ENCODE measurements at places on chromosomes 5 and 9.

- DNase-seq = no peak
Measured at GRCh38 chr9:28542928-28543327, 969.6 kb upstream of the C9orf72 start.

DNA sequence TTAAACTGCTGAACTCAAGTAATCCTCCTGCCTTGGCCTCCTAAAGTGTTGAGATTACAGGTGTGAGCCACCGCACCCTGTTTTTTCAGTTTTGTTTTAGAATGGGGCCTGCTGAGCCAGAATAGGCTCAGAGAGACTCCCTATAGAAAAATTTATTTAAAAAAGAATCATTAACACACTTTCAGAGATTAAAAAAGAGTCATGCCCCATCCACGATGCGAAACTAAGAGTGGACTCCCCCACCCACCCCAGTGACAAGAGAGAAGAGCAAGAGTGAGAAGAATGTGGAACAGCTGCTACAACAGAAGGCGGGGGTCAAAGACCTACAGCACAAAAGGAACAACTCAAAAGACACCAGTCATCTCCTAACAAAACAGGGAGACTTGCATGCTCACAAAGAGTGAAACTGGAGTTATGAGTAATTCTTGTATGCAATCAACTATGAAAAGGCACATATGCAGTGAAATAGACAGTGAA, 47.2 kb downstream of the GLDC start:
- no peak for DNase-seq

GRCh38 chr5:81633891-81634290, 117.0 kb downstream of the SSBP2 start:
- DNase-seq = no peak

DNA sequence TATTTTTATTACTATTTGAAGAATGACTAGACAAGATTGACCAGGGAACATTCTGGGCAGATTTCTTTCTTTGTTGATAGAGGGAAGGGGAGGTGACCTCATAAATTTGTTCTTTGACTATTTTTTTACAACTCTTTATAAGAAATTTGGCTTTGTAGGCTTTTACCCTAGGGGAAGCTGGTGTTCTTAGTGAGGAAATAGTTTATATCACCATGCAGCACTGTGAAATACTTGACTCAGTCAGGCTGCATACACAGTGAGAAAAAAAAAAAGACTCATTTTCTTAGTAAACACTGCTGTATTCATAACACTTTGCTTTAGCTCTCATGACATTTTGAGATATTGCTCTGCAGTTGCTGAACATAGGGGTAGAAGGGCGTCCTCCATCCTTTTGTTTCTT, 336.6 kb upstream of the PIK3R1 start:
- DNase-seq = no peak

GRCh38 chr9:102922526-102922925, 72.6 kb upstream of the CYLC2 start:
- no peak for DNase-seq

GRCh38 chr5:94928891-94929290, 310.4 kb downstream of the SLF1 start:
- DNase-seq = no peak

GRCh38 chr9:76203373-76203772, 190.9 kb downstream of the RFK start:
- DNase-seq = peak; percentile 20

GRCh38 chr9:81686614-81687520, 2.5 kb downstream of the TLE1 start:
- DNase-seq = peak; percentile 66

DNA sequence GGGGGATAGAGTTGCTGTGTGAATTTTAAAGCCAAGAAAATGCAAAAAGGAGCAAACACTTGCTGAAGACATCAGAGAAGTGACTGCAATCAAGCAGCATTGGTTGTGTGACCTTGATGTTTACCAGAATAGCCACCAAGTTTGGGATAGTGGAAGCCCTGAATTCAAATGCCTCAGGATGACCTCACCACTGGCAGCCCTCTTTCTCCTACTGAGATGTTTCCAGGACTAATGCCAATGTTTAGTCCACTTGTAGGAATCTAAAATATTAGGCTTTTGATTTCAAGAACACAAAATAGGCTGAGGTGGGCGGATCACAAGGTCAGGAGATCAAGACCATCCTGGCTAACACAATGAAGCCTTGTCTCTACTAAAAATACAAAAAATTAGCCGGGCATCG, 112.2 kb upstream of the NUDT12 start:
- DNase-seq = no peak

GRCh38 chr9:68644831-68645230, 60.2 kb upstream of the PIP5K1B start:
- peak; percentile 47 for DNase-seq

DNA sequence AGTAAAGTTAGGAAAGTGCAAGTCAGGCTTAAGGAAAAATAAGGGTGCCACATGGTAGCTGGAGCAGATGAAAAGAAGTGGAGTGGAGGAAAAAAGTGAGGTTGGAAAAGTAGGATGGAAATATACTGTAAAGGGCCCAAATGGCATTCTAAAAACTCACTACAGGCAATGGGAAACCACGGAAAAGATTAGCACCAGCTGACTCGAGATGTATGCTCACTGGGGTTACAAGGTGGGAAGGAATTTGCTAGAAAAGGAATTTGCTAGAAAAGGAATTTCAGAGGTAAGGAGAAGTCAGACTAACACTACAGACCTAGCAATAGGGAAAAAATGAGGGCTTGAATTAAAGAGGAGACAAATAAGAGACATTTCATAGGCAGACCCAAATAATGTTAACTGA, 3.6 kb downstream of the PSMD5 start:
- no peak for DNase-seq

DNA sequence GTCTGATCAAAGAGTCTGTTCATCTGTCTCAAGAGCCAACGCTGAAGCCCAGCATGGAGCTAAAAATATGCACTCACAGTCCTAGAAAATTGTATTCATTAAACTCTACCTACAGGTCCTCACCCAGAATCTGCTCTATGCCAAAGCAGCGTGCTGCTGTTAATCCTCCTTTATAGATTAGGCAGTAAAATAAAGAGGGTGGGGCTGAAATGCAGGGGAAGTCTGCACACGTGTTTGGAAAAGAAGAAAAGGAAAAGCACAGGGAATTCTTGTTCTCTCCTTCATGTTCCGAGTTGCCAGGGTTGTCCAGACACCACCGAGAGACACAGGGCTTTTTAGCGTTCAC, 121.4 kb upstream of the TMEM161B start:
- DNase-seq = no peak

GRCh38 chr9:108002371-108002956, 512.9 kb upstream of the KLF4 start:
- DNase-seq = peak; percentile 79

- no peak for DNase-seq
Measured at GRCh38 chr5:79962575-79963222, 28.4 kb downstream of the MTX3 start.

DNA sequence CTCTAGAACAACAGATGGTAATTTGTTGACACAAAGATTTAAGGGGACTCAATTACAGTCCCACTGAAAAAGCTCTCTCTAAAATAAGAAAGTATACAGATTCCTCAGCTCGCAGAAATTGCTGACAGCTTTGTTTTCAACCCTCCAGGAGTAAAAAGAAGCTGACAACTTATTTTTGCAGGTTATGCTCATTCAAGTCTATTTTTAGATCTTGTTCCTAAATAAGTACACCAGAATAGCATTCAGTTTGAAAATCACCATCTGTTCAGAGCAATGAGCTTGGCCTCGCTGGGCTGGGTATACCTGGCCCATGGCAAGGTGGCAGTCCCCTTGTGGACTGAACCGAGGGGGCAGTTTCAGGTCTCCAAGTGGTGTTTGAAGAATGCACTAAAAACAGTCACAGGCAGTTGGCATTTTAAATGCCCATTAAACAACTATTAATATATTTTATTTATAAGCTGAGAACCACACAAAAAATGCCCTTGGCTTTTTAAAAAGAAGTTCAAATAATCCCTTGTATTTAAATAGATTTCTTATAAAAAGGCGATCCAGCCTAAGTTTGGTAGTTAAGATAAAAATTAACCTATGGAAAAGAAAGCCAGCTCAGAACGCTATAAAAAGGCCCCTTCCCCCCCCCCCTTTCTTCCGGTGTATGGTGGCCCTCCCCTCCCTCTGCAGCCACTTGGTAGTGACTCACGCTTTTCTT, 169.2 kb downstream of the AUH start:
- no peak for DNase-seq

Measured in suppressor macrophage (primary cell).